ENCODE measurements at places on chromosomes 4 and X.

- no peak for DNase-seq
Measured at GRCh38 chrX:40102393-40103381, 4.9 kb upstream of the BCOR start.

GRCh38 chr4:185722029-185722316, 90.0 kb downstream of the SORBS2 start:
- no peak for DNase-seq

DNA sequence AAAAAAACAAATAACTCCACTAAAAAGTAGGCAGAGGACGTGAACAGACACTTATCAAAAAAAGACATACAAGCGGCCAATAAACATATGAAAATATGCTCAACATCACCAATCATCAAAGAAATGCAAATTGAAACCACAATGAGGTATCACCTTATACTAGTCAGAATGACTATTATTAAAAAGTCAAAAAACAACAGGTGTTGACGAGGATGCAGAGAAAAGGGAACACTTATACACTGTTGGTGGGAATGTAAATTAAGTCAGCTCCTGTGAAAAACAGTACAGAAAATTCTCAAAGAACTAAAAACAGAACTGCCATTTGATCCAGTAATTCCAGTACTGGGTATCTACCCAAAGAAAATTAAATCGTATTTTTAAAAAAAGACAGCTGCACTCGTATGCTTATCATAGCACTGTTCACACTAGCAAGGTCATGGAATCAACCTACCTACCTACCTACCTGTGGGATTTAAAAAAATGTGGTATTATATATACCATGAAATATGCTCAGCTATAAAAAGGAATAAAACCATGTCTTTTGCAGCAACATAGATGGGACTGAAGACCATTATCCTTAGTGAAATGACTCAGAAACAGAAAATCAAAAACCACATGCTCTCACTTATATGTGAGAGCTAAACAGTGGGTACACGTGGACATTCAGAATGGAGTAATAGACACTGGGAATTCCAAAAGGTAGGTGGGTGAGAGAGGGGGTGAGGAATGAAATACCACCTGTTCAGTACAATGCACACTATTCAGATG, 24.8 kb upstream of the PTPN13 start:
- DNase-seq, result no peak

DNA sequence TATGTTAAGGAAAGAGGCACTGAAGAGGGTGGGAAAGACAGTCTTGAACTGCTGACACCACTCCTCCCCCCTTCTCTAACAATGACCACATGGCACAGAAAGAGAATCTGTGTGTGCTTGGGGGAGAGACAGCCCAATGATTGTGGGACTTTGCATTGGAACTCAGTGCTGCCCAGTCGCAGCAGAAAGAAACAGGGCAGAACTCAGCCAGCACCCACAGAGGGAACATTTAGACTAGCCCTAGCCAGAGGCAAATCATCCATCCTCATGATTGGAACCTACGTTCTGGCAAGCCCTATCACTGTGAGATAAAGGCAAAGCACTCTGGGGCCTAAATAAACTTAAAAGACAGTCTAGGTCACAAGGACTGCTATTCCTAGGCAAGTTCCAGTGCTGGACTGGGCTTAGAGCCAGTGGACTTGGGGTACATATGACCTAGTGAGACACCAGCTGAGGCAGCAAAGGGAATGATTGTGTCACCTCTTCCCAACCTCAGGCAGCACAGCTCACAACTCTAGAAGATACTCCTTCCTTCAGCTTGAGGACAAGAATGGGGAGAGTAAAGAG, 132.8 kb upstream of the S100G start:
- DNase-seq, result no peak

- DNase-seq, result no peak
Measured at GRCh38 chrX:116526010-116526409, 63.2 kb upstream of the CT83 start.

DNA sequence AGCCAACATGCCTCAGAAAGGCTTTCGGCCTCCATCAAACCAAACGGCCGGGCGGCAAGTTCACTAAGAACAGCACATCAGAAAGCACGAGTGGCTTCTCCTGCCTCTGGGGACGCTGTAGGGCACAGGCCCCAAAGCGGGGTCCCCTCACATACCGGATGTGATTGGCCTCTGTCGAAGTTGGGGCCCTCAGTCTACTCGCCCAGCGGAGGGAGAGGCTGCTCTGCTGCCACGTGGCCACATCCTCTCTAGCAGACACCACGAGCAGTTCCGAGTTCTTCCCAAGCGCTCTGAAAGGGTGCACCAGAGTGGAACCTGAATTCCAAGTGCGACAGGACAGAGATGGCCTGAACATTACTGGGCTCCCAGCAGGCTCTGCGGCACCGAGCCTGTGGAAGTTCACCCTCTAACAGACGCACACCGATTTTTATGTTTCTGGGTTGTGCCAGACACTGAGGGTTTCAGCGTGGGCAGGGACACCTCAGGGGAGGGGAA, 21.1 kb downstream of the NOP14 start:
- no peak for DNase-seq

- DNase-seq, result peak; percentile 45
Measured at GRCh38 chr4:40333921-40334352, 1.2 kb upstream of the CHRNA9 start.

GRCh38 chrX:22662776-22663175, 337.0 kb upstream of the DDX53 start:
- no peak for DNase-seq

- DNase-seq, result no peak
Measured at GRCh38 chr4:145583191-145584055, 35.8 kb upstream of the MMAA start.

DNA sequence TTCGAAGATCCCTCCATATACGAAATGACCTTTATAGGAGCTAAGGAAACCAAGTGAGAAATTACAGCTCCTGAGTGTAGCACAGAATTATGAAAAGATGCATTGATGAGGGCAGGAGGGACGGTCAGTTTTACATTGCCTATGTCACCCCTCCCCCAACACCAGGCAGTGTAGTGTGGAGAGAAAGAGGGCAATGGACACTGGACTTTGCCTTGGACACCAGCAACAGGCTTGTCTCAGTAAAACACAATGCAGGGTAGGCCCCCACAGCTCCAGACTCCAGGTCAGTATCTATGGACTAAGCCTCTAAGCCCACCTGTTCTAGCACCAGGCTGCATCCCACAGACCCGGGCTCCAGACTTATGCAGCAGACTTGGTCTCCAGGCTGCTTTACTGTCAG, 16.5 kb downstream of the APOOL start:
- no peak for DNase-seq

DNA sequence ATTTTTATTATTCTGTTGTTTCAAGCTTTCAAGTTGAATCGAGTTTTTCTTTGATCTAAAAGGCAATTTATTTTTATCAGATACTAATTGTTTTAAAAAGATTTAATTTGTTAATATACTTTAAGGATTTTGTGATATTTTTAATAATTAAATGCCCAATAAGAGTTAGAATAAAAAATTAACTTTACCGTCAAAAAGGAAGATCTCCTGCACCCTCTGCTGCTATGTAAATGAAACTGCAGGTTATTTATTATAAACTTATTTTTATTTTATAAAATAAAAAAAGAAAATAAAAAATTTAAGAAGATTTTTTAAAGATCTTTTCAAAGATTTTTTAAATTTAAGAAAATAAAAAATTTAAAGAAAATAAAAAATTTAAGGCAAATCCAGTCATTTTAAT, 166.1 kb downstream of the CCSER1 start:
- no peak for DNase-seq

DNA sequence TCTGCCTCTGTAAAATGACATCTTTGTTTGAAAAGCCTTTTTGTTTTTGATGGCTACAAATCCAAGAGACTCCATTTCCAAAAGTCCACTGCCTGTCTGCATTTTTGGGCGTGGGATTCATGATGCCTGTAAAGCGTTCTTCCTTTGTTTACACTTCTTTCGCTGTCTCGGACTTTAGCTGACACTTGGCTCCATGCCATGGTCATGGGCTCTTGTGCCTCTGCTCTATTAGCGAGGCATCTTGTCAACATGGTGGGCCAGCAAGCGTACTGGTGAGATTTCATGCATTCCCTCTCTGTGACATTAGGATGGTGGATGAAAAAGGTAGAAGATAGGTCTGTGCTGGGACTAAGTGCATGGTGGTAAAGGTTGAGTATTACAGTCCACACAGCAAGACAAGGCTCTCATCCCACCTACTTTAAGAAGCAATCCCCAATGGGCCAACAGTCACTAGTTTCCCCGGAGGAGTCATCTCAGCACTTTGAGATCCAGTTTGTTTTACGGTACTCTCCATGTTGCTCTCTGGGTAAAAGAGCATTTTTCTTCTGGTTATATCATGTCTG, 298.2 kb upstream of the KLF3 start:
- DNase-seq, result peak; percentile 29

DNA sequence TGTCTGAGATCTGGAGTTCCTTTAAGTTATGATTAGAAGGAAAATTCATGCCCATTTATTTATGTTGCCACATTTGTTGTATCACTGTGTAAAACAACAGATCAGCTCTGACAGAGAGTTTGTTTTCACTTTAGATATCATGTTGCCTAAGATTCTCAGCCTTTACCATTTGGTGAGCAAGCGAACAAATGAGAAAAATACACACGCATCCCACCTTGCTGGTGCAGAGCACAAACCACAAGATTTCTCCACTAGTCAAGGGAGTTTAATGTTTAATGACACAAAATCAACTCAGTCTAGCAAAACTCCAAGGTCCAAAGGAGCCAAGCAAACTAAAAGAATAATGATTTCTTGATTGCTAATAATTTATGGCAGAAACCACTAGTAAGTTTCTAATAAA, 27.7 kb downstream of the FGF5 start:
- no peak for DNase-seq
